ENCODE measurements at places on chromosomes 4 and X.

- DNase-seq: no peak
These were observed 1.8 kb downstream of the CCSER1 start for GRCh38 chr4:90128961-90129495.

GRCh38 chr4:142353149-142353738 lies 492.9 kb downstream of the INPP4B start:
- no peak for DNase-seq

DNA sequence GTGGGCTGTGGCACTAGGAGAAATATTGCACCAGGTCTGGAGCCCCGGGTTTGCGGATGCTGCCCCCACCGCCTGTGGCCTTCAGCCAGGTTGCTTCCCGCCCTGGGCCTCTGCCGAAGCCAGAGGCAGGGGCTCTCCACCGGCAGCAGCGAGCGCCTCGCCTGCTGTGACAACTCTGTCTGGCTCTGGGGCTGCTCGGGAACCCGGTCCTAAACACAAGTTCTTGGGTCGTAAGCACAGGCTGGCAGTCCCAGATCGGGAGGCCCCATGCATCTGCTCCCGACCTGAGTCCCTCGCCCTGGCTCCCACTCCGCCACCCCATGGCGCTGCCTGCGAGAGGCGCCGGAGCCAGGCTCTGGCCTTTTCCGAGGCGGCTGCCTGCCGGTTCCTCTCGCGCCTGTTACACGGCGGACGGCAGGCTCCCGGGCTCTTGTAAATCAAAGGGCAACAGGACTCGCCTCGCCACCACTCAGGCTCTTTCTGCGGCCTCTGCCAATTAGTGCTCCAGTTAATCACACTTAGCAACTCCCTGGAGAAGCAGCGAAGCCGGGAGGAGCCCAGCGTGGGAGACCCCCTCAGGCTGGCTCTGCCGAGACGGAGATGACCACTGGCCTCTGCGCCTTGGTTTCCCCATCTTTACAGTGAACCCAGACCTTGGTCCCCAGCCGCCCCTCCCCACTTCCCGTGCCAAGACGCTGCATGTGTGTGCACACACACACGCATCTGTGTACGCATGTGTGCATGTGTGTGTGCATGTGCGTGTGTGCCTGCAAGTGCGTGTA lies 109.2 kb downstream of the DCTD start:
- DNase-seq: no peak

DNA sequence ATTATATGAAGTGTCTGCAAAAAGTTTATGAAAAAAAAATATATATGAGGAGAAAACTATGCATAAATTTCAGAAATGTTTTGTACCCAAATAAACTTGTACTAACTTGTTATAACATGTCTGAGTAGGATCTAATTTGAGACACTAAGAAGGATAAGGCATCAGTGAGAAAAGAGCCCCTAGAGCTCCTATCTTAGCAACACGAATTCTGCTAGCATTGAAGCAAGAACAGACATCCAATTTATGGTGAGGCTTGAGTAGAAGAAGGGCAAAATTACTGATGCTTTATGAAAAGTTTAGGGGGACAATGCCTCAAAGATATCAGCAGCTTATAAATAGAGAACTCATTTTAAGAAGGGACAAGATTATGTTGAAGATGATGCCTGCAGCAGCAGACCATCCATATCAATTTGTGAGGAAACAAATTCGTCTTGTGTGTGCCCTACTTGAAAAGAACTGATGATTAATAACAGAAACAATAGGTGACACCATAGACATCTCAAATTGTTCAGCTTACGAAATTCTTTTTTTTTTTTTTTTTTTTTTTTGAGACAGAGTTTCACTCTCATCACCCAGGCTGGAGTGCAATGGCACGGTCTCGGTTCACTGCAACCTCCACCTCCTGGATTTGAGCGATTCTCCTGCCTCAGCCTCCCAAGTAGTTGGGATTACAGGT lies 35.7 kb upstream of the ADAM29 start:
- DNase-seq: no peak

- no peak for DNase-seq
These were observed 37.6 kb upstream of the CRMP1 start for GRCh38 chr4:5930456-5930855.

GRCh38 chr4:121873604-121874003 lies 3.3 kb upstream of the BBS7 start:
- no peak for DNase-seq

DNA sequence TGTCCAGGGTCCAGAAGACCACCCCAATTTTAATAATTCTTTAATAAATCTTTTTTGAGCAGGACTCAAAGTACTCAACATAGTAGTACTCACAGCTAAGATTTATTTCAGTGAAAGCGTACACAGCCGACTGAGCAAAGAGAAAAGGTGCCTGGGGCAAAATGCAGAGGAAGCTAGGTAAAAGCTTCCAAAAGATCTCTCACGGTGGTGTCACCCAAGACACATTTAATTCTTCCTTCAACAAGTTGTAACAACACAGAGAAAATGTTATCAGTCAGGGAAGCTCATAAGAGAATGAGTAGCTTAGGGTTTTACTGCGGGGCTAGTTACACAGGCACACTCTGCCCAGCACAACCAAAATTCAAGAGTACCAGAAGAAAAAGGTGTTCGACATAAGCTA lies 201.1 kb downstream of the OPHN1 start:
- DNase-seq: no peak

All from stimulated activated CD8-positive, alpha-beta memory T cell treated with anti-CD3 and anti-CD28 coated beads, Interleukin-12 subunit alpha, Interleukin-12 subunit beta, amount 100 ng/mL, for 4 hours (primary cell).